Hepatic stellate cell (primary cell): ENCODE measurements at places on chromosomes 1 and 21.

GRCh38 chr1:50332941-50333594, 90.2 kb downstream of the DMRTA2 start:
- DNase-seq: peak; percentile 60

- DNase-seq: no peak
Measured at GRCh38 chr1:104084380-104084779, 334.7 kb downstream of the AMY1C start.

DNA sequence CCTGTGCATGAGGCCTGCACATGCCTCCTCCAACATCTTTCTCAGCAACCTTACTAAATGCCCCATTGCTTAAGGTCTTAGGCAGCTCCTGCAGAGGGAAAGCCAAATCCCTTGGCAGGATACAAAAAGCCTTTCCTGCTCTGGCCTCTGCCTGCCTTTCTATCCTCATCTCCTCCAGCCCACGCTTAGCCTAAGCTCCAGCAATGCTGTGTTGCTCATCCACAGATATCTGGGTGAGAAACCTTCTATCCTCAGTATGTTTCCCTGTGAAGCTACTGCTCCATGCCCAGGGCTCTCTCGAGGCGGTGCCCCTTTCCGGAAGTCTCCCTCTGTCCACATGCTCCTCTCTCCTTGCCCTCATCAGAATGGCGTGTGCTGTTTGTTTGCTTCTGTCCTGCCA, 37.0 kb upstream of the CCSAP start:
- no peak for DNase-seq

- no peak for DNase-seq
Measured at GRCh38 chr21:45300786-45301520, 13.3 kb upstream of the POFUT2 start.

GRCh38 chr1:185775501-185775900, 41.3 kb downstream of the HMCN1 start:
- no peak for DNase-seq

DNA sequence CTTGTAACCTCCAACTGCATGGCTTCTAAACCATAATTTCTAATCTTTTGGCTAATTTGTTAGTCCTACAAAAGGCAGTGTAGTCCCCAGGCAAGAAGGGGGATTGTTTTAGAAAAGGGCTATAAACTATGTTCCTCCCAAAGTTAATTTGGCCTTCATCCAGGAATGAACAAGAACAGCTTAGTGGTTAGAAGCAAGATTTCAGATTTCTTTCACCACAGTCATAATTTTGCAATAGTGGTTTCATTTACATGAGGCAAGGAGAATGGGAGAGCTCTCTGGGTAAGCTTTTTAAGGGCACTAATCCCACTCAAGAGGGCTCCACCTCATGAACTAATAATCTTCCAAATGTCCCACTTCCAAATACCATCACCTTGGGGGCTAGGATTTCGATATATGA, 1353.9 kb downstream of the NCAM2 start:
- DNase-seq: no peak

DNA sequence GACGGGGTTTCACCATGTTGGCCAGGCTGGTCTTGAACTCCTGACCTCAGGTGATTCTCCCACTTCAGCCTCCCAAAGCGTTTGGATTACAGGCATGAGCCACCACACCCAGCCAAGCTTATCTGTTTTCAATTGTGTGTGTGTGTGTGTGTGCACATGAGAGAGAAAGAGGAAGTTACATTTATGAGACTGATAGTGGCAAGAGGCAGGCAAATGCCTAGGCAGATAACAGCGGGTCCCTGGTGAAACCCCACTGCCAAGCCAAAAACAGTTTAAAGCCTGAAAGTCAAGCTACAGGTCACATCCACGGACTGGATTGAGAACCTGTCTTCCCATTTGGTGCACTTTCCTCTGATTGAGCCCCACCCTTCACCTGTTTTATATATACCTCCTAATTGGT, 35.1 kb upstream of the IFNGR2 start:
- no peak for DNase-seq

DNA sequence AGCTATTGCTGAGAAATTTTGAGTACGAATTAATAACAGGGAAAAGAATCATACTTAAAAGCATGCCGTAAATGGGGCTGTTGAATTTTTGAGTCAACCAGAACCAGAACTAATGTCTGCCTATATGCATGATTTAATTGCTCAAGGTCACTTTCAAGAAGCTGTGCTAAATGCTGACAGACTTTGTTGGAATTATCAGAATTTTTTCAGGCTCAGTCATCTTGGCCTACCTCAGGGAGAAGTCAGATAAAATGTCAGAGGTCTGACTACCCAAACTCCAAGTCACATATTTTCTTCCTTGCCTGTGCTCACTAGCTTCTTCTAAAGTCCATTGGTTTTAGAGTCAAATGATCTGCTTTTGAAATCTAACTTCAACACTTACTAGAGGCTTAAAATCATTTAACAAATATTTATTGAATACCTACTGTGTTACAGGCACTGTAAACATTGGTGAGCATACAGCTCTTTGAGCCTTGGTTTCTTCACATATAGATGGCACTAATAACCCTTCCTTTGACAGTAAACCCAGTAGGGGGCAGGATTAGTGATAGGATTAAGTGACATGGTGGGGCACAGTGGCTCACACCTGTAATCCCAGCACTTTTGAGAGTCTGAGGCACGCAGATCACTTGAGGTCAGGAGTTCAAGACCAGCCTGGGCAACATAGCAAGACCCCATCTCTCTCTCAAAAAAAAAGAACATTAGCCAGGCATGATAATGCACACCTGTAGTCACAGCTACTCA, 121.2 kb upstream of the SLC44A3 start:
- peak; percentile 24 for DNase-seq

DNA sequence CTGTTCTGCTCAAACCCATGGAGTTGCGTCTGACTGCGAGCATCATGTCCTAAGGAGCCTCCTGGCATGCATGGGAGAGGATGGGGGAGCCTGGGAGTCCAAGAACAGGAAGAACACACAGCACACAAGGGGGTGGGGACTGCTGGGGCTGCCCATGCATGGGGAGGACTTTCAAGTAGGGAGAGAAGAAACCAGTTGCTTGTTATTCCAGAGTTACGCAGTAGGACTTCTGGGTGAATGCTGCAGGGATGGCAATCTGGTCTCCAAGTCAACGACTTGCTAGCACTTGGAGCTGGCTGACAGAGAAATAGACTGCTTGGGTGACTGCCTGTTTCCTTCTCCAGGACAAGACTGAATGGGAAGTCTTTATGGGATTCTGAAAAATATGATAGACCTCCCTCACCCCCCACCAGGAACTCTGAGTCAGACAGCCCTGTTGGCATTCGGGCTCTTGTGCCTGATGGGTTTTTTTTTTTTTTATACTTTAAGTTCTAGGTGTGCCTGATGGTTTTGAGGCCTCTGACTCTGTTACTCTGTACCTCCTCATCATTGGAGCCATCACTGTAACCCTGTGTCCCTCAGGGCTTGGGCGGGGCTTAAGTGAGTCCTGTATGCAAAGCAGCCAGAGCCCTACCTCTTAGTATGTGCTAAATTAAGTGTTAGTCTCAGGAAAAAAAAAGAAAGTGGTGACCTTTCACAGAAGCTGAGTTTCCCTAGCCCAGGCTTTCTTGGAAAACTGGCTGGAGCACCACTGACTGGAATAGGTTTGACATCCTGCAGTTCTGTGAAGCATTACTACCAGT, 30.3 kb downstream of the MAP3K21 start:
- no peak for DNase-seq

GRCh38 chr1:88398338-88398737, 285.7 kb upstream of the PKN2 start:
- DNase-seq: no peak

DNA sequence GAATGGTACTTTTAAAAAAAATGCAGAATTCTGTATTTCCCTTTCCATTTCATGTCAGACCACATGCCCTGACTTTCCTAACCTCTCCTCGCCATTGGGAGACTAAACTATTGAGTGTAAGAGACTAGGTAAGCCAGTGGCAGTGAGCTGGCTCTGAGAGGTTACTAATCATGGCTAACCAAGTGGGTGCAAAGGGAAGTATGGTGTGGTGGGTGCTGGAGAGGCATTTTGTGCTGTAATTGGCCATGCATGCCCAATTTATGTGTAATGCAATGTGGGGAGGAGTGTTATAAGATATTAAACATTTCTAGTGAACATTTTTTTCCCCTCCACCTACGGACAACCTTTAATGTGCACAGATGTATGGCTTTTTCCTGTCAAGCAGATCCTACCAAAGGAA, 190.1 kb downstream of the LMO4 start:
- DNase-seq: no peak

DNA sequence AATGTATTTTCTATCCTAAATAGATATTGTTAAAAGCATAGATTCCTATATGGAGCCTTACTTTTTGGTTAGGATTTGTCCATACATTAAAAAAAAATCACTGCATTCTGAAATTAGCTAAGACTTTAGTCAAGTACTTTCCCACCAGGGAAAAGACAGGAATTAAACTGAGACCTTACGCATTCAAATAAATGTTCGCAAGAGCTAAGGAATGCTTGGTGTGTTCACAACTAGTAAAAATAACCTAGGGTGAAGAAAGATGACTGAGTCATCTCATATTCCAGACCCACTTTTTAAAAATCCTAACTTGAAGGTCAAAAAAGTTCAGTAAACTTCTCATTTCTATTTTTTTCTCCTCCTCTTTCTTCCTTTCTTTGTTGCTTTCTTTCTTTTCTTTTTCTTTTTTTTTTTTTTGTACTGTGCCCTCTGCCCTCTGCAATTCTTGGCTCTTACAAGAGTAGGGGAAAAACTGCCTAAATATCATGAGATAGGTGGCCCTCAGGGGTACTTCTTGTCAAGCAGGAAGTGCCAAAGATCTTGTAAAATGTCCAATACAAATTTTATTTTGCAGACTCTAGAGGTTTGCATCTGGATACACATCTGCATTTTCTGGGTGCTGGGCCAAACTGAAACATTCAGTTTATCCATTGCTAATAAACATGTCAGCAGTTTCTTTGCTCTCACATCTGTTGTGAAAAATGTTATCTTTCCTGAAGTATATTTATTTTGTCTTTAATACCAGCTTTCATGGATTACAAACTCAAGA, 121.4 kb upstream of the GORAB start:
- DNase-seq: peak; percentile 29

- DNase-seq: no peak
Measured at GRCh38 chr1:215651867-215652266, 84.8 kb downstream of the KCTD3 start.

GRCh38 chr1:12426030-12426429, 192.0 kb downstream of the DHRS3 start:
- DNase-seq: no peak

- no peak for DNase-seq
Measured at GRCh38 chr21:42744520-42745445, 91.4 kb downstream of the PDE9A start.

GRCh38 chr1:240414237-240414636, 197.7 kb downstream of the GREM2 start:
- peak; percentile 31 for DNase-seq

- no peak for DNase-seq
Measured at GRCh38 chr21:32207406-32207716, 71.5 kb downstream of the MIS18A start.

GRCh38 chr1:23801338-23801748, 789 bp upstream of the GALE start:
- no peak for DNase-seq

GRCh38 chr1:9699361-9699760, 47.8 kb downstream of the PIK3CD start:
- no peak for DNase-seq

GRCh38 chr1:32619701-32620485, 30.5 kb downstream of the ZBTB8OS start:
- no peak for DNase-seq

DNA sequence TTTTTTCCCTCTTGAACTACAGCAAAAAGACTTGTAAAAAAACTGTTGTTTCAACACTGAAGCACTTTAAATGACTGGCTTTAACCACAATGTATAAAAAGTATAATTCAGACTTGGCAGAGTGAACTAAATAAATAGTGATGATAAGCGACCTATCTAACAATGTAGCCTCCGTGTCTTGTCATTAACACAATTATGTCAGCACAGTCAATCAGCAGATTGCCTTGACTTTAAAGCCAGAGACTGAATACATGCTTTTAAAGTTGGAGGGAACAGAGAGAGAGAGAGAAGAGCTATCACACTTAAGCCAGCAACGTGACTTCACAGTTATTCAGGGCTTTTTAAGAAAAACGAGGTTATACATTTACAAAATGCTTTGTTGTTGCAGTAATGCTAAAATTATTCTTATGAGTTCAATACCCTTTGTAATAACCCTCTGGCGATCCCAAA, 378.1 kb downstream of the LMO4 start:
- DNase-seq: no peak

DNA sequence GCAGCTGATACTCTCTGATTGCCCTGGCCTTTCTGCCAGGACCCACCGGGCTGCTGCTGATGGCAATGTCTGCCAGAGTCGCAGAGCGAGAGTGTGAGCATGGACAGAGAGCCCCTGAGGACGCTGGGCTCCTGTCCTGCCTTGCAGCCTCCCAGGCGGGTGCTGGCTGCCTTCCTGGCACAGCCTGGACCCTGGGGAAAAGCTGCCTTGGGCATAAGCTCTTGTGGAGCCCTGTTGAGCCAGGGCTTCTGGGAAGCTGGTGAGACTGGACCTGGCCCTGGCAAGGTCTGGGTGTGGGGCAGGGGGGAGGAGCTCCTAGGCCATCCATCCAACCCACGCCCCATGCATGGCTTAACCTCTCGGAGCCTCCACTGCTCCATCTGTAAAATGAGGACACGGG, 105.8 kb upstream of the WNT4 start:
- DNase-seq: no peak

DNA sequence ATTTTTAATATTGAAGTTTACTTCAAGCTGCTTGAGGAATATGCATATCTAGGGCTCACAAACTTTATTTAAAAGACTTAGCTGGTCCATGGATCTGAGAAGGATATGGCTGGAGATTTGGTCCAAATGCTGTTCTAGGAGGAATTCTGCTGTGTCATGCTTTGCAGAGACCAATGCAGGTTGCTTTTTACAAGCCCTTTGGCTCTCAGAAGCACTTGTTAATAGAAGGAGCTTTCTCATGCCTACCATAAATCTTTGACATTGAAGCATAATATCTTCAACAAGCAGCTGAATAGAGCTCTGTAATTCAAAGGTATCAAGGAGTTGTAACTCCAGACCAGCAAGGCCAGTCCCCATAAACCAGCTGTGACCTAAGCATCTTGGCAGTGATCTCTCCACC, 299.1 kb downstream of the HHAT start:
- DNase-seq: no peak

GRCh38 chr1:94739521-94740061, 80.6 kb upstream of the SLC44A3 start:
- DNase-seq: peak; percentile 62

DNA sequence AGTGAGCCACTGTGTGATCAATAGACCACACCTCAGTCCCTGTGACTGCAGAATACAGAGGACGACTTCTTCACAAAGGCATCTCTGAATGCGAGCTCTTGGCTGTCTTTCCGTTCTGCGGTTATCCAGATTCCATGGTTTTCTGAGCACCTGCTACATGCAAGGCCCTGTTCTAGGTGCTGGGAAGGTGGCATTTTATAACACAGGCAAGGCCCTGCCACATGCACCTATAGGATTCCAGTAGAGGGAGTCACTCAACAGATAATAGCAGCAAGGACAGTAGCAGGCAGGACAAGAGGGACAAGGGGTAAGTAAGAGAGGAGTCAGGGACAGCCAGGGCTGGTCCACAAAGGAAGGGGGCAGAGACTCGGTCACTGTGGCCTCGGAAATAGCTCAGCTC, 9.0 kb downstream of the URB1 start:
- DNase-seq: no peak

- no peak for DNase-seq
Measured at GRCh38 chr1:8937701-8938100, 8.0 kb upstream of the CA6 start.

GRCh38 chr1:171014880-171015279, 75.8 kb upstream of the FMO3 start:
- DNase-seq: no peak
